ENCODE measurements at places on chromosomes 7 and 10.

DNA sequence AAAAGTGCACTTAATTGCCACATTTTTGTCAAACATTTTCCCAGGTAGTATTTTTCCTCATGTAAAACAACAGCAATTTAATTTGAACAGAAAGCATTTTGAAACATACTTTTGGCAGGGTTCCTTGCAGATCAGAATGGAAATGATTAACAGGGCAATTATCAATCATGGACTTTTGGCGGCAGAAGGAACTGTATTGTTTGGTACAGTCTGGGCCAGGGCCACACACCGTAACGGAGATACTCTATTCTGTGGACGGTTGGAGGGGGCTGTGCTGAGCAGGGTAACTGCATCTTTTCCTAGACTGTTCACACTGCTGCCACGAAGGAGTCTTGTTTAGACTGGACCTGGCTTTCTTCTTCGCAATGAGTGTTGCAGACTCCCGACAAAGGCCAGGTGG, 62.3 kb downstream of the EGFR start:
- DNase-seq, result no peak

- DNase-seq, result no peak
Observed at GRCh38 chr7:7920056-7920455, 48.5 kb upstream of the GLCCI1 start.

DNA sequence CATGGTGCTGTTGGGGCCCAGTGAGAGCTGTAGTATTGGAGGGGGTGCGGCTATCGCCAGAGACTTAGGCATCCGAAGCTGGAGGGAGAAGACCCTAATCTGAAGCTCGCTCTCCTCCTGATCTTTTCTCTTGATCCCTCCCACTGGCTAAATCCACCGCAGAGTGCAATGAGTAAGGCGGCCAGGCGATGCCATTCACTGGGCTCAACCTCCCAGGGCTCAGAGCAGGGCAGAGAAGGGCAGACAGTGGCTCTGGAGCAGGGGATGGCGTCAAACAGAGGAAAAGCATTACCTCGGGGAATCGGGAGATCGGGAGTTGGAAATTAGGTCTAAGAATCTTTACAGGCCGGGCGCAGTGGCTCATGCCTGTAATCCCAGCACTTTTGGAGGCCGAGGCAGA, 18.8 kb upstream of the IFT22 start:
- no peak for DNase-seq

- DNase-seq, result no peak
Observed at GRCh38 chr7:139714163-139714901, 63.5 kb downstream of the HIPK2 start.

DNA sequence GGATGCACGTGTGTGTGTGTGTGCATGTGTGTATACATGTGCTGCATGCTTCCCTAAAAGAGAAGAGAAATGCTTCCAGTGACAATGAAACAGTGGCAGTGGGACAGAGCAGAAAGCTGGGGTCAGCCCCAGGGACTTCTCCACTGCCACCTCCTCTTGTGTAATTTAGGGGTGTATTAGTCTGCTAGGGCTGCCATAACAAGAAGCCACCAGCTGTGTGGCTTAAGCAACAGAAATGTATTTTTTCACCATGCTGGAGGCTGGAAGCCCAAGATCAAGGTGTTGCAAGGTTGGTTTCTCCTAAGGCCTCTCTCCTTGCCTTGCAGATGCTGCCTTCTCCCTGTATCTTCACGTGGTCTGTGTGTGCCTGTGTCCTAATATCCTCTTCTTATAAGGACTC, 190.5 kb downstream of the CXCL12 start:
- no peak for DNase-seq

DNA sequence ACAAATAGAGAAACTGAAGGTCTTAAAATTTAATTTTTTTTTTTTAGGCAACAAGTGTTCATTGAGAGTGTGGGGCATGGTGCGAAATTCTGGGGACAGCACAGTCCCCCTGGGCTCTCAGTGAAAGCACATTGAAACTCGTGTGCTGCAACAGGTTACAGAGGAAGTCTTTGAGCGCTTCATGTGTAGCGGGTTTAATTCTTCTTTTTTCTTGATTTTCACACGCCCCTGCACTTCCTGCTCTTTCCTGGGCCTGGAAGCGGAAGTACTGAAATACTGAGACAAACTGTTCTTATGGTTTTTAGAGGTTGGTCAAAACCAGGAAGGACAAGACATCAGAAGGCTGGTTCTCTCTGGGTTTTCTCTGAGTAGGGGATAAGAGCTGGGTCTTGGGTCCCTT, 203.5 kb downstream of the PTEN start:
- DNase-seq, result no peak

GRCh38 chr10:62017491-62017870, 116.0 kb downstream of the ARID5B start:
- no peak for DNase-seq

GRCh38 chr7:143410521-143411004, 1.9 kb upstream of the EPHA1 start:
- DNase-seq, result peak; percentile 41

- no peak for DNase-seq
Observed at GRCh38 chr10:48799341-48800006, 114.8 kb downstream of the WDFY4 start.

DNA sequence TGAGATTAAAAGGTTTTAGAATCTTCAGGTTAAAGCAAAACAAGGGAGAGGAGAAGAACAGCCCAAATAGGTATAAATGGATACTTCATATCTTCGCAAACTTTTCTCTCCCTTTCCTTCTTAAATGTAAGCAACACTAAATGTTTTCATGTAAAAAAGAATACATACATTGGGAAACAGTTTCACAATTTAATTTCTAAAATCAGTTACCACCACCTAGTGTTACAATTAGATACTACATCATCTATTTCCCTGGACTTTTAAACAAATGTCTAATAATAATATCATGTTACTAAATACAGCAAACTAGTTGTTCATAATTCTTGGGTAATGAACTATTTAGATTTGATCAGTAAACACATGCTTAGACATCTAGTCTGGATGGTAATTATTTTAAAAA, 35.8 kb downstream of the MINDY3 start:
- no peak for DNase-seq

DNA sequence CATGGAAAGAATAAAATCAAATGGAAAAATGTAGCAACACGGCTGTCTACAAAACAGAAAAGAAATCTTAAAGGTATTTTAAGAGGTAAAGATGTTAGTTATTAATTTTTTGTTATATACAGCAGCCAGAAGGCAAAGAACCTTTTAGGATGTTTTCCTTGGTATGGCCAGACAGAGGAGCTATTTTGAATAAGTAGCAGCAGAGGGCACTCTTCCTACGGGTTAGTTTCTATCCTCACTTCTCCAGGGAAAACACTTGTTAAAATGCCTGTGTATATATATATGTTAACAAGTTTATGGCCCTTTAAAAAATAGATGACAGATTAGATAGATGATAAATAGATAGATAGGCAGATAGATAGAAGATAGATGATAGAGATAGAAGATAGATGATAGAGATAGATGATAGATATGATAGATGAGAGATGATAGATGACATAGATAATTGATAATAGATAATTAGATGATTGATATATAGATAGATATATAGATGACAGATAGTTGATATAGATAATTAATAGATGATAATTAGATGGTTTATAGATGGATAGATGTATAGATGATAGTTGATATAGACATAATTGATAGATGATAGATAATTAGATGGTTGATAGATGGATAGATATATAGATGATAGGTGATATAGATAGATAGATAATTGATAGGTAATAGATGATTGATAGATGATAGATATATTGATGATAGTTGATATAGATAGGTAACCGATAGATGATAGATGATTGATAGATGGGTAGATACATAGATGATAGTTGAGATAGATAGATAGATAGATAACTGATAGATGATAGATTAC, 57.8 kb upstream of the WIPF3 start:
- peak; percentile 11 for DNase-seq

DNA sequence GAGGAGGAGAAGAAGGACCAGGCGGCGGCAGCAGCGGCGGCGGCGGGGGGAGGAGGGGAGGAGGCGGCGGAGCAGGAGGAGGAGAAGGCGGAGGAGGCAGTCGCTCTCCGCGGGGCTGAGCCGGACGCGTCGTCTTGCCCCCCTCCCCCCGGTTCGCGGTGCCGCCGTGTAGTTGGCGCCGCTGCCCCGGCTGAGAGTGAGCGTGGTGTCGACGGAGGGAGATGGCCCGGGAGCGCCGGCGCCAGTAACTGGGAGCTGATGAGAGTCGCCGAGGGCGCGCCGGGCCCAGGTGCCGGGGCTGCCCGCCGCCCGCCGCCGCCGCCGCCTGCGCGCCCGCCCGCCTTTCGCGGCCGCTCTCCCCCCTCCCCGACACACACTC, 257 bp downstream of the WAC start:
- DNase-seq, result no peak

- DNase-seq, result no peak
Observed at GRCh38 chr7:91235211-91235832, 28.9 kb upstream of the FZD1 start.

DNA sequence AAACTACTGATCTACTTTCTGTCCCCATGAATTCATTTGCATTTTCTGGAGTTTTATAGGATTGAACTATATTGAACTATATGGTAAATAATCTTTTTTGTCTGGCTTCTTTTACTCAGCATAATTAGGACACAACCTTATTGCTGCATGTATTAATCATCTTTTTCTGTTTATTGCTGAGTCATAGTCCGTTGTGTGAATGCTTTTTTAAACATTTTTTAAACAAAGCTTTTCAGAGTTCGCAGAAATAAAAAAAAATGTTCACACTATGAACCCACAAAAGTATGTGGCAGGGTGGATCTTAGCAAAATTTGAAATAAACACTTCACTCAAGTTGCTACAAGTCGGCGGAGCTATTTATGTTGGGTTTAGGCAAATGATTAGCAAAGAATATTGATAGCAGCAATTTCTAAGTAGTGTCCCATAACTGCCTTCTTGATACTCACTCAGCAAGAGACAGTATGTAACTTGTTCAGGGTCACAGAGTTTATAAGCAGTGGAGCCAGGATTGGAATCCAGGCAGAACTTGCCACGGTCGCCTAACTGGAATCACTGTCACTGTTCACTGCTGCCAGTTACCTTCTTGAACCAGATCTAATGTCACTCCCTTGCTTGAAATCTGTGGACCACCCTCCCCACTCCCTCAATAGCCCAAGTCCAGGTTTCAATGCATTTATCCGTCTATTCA, 5.6 kb downstream of the CH25H start:
- DNase-seq, result no peak
